ENCODE measurements at places on chromosomes 1 and 21.

DNA sequence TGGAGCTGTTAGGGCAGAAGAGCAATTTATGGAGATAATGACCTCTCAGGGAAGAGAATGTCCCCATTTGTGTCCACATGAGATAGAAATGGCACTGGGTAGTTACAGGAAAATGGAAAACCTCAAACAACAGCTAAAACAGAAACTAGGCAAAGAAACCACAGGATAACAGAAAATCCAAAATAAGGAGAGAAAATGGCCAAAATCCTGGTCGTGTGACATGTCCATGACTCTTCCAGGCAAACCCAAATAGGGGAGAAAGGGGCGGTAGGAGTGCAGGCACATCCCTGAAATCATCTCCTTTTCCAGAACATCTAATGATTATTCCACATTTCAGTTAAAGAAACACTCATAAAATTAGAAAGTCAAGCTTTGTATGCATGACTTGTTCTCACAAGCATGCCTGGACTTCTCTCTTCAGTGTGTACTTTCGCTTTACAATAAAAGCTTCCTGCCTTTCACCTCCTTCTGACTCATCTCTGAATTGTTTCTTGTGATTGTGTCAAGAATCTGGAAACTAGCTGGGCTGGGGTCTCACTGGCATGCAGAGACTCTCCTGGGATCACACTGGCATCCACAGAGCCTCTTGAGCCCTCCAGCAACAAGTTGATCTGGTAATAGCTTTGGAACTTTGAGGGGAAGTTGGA, 171.4 kb upstream of the ZP4 start:
- peak; percentile 76 for DNase-seq

- peak; percentile 31 for DNase-seq
These were observed 15.1 kb downstream of the LCA5L start for GRCh38 chr21:39430457-39430856.

DNA sequence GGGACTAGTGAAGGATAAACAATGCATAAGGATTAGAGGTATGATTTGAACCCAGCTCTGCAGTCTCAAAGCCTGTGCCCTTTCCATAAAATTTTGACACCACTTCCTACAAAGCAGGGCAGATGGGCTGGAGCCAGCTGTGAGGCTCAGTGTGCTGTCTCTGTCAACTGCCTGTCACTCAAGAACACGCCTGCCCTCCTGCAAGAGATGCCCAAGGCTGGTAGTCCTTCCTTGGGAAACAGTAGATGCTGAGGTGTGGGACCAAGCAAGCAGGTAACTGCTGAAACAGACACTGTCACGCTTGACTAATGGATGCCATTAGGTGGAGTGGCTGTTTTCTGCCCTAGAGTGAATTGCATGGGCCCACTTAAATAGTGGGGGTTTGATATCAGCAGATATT, 402.0 kb downstream of the PTPRU start:
- DNase-seq, result no peak

GRCh38 chr1:44546403-44547053, 127.8 kb downstream of the TMEM53 start:
- DNase-seq, result no peak

- DNase-seq, result peak; percentile 65
These were observed 229.2 kb downstream of the PTGER3 start for GRCh38 chr1:70818401-70818800.

- no peak for DNase-seq
These were observed 594 bp downstream of the LUZP1 start for GRCh38 chr1:23168079-23168444.

- peak; percentile 56 for DNase-seq
These were observed 23.6 kb upstream of the PKP1 start for GRCh38 chr1:201259476-201260235.

Measured in fibroblast of skin of abdomen (primary cell).